Globus pallidus (tissue), 1 donor: ENCODE measurements at places on chromosomes 11 and 22.

- DNase-seq = no peak
Measured at GRCh38 chr11:112016088-112016764, 9.0 kb upstream of the DLAT start.

DNA sequence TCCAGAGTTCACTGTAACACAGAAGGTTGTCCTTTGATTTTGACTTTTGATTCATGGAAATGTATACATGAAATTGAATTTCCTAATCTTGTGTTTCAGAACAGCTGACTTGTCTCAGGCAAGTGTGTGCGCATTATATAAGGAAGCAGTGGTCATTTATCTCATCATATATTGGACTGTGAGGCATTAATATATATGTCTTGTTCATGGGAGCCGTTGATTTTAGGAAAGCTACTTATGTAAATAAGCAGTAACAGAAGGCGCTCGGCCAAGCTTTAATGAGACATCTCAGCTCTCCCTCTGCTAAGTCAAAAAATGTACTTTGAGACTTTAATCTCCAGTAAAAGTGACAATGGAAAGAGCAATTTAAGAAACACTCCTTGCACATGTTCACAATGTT, 100.5 kb downstream of the PDHX start:
- DNase-seq = no peak

GRCh38 chr11:96330511-96330859, 12.5 kb downstream of the MAML2 start:
- DNase-seq = no peak

GRCh38 chr11:3055891-3056290, 1.3 kb downstream of the CARS1 start:
- DNase-seq = no peak

DNA sequence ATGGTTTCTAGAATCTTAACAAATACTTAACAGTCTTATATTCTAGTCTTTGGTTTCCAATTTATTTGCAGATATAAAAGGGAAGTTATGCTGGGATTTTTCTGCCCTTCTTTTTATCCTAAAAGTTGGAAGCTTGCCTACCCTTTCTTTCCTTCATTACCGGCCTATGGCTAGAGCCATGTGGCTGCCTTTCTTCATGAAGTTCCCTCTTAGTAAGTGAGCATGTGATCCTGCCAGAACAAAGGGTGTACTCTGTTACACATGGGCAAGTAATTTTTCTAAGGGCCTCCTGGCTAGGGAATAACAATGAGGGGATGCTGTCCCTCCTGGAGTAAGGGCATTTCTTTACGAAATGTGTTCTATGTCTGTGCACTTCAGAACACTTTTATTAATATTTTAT, 252.1 kb upstream of the PITPNB start:
- DNase-seq = peak; percentile 38

DNA sequence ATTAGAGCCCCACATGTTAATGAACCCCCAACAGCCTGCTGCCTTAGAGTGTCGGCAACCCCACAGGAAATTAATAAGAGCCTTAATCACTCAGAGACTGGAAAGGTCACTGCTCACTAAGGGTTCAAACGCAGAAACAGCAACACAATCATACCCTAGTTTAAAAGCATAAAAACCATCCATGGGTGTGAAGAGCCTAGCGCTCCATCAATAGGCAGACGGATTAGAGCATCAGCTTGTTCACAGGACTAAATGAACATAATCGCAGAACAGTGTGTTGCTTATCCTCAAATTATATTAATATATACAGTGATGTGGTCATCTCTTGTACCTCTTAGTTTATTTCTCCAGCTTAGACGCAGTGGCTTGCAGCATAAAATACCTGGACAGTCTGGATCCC, 720.7 kb downstream of the OPCML start:
- DNase-seq = no peak

DNA sequence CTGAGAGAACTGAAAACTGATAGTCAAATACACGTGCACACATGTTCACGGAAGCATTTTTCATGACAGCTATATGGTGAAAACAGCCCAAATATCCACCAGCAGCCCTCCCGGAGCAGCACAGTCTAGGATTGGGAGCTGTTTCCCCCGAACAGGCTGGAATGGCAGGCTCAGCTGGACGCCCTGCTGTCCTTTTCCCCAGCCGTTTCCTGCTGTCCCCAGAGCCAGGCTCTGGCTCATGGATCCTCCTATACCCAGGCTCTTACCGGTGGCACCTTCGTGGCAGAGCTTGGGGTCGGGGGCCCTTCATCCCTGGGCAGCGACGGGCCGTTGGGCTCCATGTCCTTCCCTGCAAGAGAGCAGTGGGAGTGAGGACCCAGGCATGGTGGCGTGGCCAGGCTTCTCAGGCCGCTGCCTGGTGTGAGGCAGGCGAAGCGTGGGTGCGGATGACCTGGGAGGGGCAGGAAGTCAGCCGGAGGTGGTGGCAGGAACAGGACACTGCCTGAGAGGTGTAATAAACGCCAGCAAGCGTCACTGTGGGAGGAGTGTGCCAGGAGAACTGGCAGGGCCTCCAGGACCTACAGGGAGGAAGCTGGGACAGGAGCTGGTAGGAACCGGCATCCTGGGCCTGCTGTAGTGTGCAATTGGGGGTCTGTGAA, 38.8 kb downstream of the OSBPL5 start:
- no peak for DNase-seq

DNA sequence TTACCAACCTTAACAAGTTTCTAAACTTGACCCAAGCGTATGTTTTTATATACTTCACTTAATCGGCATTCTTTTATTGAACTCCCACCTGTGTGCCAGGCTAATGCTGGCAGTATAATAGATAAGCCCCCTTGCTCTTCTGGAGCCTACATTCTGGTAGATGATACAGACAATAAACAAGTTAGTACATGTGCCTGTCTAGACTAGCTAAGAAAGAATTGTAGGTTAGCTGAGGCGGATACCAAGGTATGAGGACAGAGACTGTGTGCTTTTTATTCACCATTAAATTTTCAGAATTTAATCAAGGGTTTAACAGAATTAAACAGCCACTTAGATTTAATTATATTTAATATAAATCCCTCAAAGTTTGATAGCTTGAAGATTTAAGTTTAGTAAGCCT, 45.7 kb downstream of the TTC17 start:
- no peak for DNase-seq

DNA sequence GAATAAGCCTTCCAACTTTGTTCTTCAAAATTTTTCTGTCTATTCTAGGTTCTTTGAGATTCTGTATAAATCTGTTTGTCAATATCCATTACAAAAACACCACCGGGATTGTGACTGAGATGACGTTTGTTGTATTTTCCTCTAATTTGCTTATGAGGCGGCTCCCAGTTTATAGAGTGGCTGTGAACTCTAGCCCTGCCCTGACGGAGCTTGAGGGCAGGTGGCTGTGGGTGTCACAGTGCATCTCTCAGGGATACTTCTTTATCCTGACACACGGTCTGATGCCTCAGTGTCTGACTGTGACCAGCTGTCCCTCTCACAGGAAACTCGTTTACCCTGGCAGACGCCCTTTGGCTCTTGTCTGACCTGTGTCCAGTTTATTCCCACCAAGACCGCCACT, 53.7 kb upstream of the ATXN10 start:
- no peak for DNase-seq

- no peak for DNase-seq
Measured at GRCh38 chr22:32444068-32444467, 20.2 kb downstream of the BPIFC start.

GRCh38 chr22:26573026-26573662, 16.8 kb downstream of the TPST2 start:
- DNase-seq = peak; percentile 56

GRCh38 chr11:76984743-76985142, 49.5 kb upstream of the B3GNT6 start:
- no peak for DNase-seq

- DNase-seq = no peak
Measured at GRCh38 chr11:133817449-133817848, 27.9 kb downstream of the SPATA19 start.

DNA sequence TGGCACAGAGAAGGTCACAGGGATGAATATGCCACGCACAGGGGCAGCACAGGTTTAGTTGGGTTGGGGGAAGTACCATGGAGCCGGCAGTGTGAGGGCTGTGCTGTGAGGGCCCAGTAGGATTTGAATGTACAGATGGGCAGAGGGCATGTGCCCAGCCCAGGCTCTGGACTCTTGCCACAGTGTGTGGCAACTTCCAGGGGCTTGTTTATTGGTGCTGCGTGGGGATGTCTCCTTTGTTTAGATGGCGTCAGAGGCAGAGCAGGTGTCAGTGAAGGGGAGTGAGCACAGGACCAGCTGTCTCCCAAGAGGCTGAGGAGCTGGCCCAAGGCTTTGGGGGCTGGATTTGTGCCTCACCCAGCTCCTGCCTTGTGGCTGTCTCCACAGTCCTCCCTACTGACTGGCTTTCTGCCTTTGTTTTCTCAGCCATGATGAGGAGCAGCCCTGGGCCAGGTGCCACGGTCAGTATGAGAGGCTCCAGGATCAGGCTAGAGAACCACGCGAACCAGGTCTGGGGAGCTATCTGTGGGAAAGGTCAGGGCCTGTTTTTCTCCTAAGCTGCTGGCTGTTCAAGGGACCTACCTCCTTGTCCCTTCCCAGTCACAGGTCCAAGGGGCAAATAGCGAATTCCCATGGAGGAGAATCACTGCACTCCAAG, 21.9 kb downstream of the SUN2 start:
- peak; percentile 98 for DNase-seq

DNA sequence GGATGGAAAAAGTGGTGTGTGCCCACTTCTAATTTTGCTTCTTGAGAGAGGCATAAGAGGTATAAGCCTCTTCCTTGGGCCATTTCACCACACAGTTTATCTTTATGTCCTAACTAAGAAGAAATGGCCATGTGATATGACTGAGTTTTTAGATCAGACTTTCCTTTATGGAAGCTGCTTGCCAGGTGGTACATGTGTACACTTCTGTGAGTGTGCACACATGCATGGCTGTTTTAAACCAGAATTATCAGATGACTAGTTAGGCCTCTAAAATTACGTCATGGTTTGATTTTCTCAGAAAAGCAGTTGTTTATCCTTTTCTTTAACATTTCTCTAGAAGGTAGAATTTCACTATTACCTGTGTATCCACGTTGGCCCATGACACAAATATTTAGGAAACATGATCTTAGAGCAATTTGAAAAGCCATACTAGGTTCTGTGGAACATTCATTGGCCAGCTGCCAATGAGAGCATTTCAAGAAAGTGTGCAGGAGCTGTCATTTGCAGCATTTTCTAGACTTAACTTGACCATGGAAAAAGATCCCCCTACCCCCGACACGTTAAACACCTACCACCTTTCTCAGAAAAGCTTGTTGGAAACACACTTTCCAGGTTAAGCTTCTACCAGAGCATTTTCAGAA, 109.2 kb upstream of the GAL start:
- DNase-seq = no peak

GRCh38 chr11:120169981-120170698, 32.2 kb upstream of the TRIM29 start:
- DNase-seq = no peak

DNA sequence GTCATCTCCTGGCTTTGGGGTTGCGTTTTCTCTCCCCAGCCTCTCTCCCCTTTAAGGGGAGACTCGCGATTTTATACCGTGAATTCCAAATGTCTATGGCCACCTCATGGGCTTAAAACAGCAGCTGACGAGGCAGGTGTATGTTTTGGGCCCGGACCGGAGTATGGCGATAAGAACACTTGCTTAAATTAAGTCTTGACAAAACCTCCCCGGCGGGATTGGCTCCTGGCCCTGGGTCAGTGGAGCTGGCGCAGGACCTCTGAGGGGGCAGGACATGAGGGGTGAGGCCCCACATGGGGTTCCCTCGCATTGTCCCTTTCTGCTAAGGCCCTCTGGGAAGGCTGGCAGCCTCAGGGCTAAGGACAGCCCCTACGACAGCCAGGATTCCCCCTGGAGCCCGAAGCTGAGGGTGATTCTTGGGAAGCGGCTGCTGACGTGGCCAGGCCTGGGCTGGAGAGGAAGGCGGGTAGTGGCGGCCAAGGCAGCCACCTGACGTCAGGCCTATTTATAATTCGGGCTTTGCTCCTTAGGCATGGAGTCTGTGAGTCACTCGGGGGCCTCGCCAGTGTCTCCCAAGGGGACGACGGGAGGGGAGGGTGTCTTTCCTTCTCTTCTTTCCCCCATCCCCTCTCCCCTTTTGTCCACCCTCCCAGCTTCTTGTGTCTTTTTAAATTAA, 12.7 kb downstream of the MYO18B start:
- DNase-seq = no peak

DNA sequence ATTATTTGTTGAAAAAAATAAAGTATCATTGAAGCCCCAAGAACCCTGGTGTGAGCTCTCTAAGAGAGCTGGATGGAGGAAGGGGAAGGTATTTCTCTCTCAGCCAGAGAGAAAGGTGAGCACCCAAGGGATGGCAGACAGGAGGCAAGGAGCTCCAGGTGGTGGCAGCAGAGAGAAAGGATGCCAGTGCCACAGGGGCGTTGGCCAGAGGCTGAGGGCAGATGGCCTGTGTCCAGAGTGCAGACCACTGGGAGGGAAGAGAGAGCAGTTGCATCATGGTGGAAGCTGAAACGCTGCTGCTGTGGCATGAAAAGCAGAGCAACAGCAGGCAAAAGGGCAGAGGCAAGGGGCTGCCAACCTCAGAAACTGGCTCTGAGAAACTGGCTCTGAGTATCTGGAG, 8.5 kb downstream of the SPON1 start:
- peak; percentile 11 for DNase-seq

DNA sequence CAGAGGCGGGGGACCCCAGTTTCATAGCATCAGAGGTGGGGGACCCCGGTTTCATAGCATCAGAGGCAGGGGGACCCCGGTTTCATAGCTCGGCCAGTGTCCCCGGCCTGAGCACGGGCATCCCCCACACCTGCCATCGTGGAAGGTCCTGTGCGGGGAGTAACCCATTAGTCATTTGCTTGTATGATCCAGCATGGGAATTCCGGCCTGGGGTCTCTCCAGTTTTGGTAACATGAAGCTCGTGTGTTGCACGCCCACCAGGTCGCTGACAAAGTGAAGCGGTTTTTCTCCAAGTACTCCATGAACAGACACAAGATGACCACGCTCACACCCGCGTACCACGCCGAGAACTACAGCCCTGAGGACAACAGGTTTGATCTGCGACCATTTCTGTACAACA, 29.0 kb upstream of the KRTAP5-7 start:
- no peak for DNase-seq
